ENCODE measurements at places on chromosomes 16 and 17.
A peak's percentile ranks its signal among the peaks of the same experiment; 100 is the strongest.

- DNase-seq = peak; percentile 34
Observed at GRCh38 chr16:48366165-48367093, 18.8 kb downstream of the SIAH1 start.

GRCh38 chr17:74283371-74283673 lies 9.3 kb downstream of the DNAI2 start:
- DNase-seq = no peak

DNA sequence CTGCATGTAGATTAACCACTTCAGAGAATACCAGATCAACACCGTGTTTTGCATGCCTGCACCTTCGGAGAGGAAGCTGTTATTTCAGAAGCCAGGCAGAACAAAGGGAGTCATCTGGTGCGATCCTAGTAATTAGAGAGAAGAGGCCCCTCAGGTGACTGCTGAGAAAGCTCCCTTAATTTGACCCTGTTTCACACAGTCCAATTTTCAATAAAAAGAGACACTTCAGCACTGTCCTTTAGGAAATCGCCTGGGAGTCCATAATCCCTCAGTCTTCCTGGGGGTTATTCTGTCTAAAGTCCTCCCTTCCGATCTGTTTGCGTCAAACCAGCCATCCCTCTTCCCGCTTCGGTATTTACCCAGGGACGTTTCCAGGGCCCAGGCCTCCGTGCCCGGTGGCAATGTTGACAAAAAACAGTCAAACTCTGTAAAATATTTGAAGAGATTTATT lies 23.4 kb upstream of the TNRC6C start:
- no peak for DNase-seq

DNA sequence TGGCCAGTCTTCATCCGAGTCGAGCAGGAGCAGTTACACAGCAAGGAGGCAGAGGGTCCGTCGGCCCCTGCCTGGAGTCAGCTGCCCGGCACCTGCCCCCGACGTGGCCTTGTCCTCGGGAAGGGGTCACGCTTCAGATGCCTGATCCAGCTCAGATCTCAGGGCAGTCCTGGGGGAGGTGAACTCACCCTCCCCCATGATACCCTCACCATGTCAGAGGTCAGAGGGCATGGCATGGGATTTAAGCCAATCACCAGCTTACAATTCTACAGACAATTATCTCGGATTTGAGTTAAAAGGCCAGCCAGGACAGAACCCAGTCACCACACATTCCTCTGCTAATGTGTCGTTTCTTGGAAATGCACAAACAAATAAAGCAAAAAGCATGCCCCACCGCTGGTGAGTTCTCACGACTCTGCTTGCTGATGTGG lies 211.3 kb downstream of the FOXL1 start:
- no peak for DNase-seq

DNA sequence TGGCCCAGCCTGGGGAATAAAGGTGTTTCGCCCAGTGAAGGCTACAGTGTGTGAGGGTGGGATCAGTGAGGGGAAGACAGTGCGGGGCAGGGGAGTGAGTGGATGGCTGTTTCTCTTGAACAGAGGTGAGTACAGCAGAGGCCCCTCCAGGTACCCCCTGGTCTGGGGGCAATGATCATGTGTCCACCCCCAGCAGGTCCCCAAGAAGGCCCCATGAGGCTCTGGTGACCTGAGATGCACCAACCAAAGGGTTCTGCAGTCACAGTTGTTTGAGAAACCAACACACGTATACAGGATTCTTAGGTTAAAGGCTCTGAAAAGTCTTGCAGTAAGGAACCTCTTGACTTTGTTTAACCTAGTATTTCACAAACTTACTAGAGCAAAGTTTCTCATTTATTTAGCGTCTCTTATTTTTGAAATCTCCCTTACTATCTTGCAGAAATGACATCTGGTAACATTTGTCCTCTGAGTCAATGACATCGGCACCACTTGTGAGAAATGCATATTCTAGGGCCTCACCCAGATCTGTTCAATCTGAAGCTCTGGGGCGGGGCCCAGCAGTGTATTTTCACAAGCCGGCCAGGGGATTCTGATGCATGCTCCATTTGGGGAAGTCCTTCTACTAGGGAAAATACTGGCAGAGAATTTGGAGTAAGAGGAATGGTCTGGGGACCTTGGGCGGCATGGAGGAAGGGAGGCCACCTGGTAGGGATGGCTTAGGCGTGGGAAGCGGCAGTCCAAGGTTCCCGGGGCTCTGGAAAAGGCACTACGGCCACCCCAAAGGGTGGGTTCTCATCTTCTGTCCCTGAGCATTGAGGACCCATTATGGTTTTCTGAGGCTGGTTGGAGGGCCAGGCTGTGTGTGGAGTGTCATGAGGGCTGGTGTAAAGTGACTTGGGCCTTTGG lies 217.3 kb downstream of the NTN1 start:
- DNase-seq = no peak

DNA sequence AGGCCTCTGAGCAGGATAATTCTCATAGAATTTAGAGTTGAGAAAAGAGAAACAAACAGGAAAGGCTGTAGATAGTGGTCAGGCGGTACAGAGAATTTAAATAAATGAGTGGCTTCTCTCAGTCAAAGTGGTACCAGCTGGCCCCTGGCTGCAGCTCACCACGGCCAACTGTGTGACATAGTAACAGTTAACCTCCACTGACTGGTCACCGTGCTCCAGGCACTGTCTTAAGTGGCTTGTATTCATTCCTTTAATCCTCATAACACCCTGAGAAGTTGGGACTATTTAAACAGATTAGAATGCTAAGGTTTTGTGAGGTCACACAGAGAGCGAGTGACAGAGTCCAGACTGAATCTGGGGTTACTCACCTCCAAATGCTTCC lies 108.9 kb downstream of the GNAO1 start:
- DNase-seq = no peak

GRCh38 chr17:58391302-58391984 lies 25.9 kb downstream of the RNF43 start:
- DNase-seq = no peak

GRCh38 chr16:80300456-80300855 lies 240.3 kb upstream of the DYNLRB2 start:
- DNase-seq = no peak

GRCh38 chr17:45048795-45049563 lies 2.5 kb downstream of the DCAKD start:
- no peak for DNase-seq

DNA sequence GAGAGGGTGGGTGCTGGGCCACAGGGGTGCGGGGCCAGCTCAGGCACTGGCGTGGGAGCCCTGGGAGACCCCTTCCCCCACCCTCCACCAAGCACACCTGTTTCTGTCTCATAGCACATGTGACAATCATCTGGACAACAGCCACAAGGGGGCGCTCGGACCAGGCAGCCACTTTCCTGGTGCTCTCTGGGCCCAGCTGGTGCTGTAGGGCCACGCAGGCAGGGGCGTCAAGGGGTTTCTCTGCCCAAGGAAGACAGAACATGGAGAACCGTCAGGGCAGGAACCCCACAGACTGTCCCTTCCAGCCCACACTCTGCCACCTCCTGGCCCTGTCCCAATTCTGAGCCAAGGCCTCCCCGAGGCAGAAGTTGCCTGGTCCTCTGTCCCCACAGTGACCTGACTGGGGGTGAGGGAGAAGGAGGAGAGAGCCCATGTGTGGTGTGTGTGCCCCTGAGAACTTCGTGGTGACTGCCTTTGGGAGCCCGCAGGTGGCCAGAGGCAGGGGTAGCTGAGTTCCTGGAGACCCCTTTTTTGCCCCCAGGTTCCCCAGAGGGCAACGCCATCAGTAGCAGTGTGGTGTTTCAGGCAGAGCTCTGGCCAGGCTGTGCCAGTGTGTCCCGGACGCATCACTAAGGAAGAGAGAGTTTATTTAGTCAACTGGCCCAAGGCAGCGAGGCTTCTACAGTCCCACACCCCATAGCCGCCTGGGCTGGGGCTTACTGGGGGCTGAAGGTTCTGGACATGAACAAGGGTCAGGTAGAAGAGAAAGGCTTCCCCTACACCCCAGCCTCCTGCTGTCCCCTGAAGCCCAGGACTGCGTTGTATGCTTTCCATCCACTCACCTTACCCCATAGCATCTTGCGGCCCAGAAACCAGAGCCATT lies 3.1 kb upstream of the SETD6 start:
- peak; percentile 40 for DNase-seq

- no peak for DNase-seq
Observed at GRCh38 chr16:68760671-68761275, 23.7 kb downstream of the CDH1 start.

DNA sequence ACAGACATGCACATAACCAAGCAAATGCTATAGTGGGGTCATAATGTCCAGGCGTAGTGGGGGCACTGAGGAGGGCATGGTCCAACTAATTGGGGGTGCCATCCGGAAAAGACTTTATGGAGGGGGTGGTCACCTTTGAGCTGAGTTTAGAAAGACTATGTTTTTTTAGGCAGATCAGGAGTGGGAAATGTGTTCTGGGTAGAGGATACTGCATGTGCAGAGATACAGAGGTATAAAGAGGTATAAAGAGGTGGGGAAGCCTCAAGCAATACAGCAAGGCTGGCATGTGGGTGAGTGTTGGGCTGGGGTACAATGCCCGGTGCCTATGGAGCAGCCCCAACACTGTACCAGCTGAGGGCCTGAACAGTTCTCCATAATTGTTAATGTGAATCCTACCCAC lies 53.1 kb downstream of the SPACA3 start:
- DNase-seq = no peak

DNA sequence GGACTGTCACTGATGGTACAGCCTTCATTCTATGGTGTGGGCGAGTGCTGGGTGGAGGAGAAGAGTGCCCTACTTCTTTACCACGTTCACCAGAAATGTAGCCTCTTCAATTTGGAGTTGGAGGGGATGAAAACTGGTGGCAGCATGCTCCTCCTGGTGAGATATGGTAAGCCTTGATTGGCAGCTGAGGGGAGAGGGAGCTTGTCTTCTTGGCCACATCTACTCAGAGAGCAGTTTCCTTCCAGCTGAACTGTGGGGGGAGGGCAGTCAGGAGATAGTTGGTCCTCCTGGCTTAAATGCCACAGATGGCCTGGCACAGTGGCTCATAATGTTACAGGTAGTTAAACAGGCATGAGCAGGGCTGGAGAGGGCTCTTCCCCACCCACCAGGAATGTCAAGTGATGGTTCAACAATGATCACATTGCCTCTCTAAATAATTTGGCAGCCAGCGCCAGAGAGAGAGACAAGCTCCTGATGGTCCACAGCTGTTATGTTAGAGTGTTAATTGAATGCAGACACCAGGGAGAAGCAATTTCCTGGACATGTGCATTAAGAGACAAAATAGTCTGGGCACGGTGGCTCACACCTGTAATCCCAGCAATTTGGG lies 9.0 kb upstream of the MAPK3 start:
- DNase-seq = no peak

DNA sequence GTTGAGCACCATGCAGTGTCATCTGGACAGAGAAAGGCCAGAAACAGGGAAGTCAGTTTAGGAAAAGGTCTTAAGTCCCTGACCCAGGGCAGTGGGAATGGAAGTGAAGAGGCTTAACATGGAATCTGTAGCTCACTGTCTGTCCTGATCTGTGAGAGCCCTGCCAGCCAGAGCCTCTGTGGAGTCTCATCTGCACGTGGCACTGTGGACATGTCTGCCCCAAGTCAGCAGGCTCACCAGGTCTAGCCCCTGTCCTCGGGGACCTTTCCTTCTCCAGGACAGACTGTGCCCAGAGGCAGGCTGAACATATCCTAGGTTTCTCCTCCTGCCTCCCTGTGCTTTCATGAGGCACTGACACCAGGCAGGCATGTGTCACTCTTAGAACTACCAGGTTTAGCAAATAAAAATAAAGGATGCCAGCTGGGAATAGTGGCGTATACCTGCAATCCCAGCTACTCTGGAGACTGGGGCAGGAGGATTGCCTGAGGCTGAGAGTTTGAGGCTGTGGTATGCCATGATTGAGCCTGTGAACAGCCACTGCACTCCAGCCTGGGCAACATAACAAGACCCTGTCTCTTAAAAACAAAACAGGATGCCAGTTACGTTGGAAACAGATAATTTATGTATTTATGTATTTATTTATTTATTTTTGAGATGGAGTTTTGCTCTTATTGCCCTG lies 22.4 kb downstream of the UNK start:
- DNase-seq = no peak

DNA sequence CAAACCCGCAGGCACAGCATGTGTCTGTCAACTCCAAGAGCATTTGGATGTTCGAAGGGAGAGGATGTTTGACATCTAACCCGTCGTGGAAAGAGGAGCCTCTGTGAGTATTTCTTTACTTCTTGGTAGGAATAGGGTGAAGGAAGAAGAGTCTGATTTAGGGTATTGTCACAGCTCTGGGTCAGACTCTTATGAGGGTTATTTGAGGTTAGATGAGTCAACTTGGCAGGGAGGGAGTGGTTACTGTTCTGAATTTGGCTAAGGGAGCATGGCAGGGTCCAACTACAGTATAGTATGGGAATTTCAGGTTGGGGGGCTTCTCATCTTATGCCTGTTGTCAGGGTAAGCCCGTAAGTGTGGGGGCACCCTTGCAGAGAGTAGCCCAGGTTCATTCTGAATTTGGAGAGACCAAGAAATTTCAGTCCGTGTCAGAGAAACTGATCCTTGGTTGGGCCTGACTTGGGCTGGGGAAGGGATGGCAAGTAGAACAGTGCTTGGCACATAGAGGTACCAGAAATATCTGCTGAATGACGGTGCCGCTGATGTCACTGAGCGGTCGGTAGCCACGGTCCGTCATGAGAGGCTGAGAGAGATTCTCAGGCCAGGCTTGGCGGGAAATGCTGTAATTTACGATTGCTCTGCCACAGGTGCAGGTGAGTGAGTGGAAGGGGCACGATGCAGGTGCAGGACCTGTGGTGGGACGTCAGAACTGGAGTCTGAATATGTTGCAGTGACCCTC lies 43.2 kb downstream of the MYH3 start:
- no peak for DNase-seq

DNA sequence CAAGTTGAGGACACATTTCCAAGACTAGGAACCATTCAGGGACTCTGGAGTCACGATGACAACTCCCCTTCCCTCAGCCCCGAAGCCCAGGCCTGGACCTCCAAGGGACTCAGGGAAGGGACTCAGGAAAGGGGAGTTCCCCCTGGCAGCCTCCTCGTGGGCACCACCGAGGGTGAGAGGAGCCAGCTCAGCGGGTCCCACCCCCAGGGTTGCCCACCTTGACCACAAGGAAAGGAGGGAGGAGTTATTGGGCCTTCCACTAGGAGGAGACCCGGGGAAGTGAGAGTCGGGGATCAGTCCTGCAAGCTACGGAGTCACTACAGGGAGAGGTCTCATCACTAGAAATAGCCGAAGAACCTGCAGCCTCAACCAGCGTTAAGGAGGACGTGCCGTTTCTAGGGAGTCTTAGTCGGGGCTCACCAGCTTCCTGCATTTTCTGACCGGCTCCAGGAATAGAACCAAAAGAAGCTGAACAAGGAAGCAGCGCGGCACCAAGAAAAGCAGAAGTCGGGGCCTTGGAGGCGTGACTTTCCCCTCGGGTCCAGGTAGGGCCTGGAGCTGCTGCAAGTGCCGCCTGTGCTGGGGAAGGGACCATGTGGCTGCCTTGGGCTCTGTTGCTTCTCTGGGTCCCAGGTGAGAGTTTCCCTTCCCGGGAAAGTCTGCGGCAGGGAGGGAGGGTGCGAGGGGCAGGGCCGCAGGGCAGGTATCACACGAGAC lies at the start of gene CD300A:
CD300A (plus strand) TSS at position 524 of the 717 bp plus-strand sequence; CDS start at position 594, 70 bp downstream.
- peak; percentile 77 for DNase-seq

- DNase-seq = no peak
Observed at GRCh38 chr16:13060932-13061331, 159.5 kb downstream of the SHISA9 start.

GRCh38 chr17:50917418-50917743 lies 51.2 kb upstream of the TOB1 start:
- no peak for DNase-seq

GRCh38 chr16:2498531-2499253 lies 15.1 kb upstream of the ATP6V0C start:
- no peak for DNase-seq

Measured in bone marrow (tissue), 2 donors.